ENCODE measurements at places on chromosomes 3 and 15. TPM values are rescaled to one million over a fixed set of nuclear protein-coding genes. Genes with fewer than 3 reads are reported as not detected.

Gene GOLGA8T
- not detected for total RNA-seq

Gene SLC15A2
- total RNA-seq: 0.59 TPM

Gene ITGB5
- total RNA-seq: 0.57 TPM

Gene CCR9
- total RNA-seq: not detected

Gene FAM107A
- total RNA-seq: not detected

Gene KCNMB3
- 0.33 TPM for total RNA-seq

Gene HHATL
- total RNA-seq: not detected

Gene BNC1
- total RNA-seq: not detected

DNA sequence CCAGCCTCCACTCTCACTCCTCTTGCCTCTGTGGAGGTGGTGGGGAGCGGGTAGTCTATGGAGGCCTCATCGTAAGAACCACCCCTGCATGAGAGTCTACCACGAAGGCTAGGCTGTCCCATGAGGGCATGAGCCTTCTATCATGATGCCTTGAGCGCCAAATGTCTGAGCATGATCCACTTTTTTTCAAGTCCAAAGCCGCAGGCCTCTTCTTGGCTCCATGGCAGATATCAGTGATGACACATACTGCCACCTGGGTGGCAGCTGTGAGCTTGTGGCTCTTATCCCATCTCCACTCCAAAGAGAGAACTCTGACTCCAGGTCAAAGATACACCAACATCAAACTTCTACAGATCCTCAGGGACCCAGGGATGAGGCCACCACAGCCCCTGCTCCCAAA, 13.5 kb downstream of the POC1A start:
- H3K4me1 ChIP-seq: peaks cover 7% of the 10 kb centered on the region
- DNase-seq: no peak

GRCh38 chr3:183303690-183304089, 50.6 kb downstream of the B3GNT5 start:
- no peaks in the 10 kb centered on the region for H3K36me3 ChIP-seq
- no peak overlapping the region for H3K27ac ChIP-seq
- DNase-seq: no peak
- no peaks in the 10 kb centered on the region for H3K27me3 ChIP-seq
- H3K4me1 ChIP-seq: peaks cover 26% of the 10 kb centered on the region

DNA sequence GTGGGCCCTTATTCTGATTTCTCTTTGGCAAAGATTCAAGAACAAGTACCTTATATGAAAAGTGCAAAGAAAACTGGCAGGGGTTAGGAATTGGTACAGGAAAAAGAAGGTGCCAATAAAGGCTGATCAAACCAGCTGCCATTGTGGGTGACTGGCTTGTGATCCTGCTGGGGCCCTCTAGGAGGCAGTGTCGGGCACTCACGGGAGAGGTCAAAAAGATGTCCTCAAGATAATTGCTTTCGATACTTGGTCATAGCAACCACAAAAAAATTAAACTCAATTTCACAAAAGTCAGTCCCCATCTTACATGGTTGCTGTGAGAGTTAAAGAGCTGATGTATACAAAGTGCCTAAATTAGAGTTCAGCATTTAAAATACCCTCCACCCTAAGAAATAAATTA, 31.0 kb upstream of the CAV3 start:
- no peaks in the 10 kb centered on the region for H3K4me1 ChIP-seq
- no peak overlapping the region for H3K27ac ChIP-seq
- no peaks in the 10 kb centered on the region for H3K36me3 ChIP-seq
- DNase-seq: peak; percentile 28
- peaks cover 2% of the 10 kb centered on the region for H3K27me3 ChIP-seq

DNA sequence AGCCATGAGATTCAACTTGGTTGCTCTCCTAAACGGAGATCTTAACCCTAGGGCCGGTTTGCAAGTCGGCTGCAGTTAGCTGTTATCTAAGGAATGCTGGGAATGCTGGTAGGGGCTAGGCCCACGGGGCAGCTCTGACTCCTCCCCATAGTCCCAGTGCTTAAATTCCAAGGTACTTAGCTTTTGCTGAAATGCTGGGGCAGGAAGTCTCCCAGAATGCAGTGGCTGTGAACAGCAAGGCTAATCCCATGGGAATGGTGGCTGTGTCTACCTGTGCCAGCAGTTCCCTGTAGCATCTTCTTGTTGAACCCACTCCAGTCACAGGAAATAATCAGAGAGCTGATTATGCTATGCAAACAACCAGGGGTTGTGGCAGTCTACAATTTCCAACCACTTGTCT, 102.5 kb upstream of the TJP1 start:
- no peaks in the 10 kb centered on the region for H3K36me3 ChIP-seq
- no peak overlapping the region for H3K27ac ChIP-seq
- DNase-seq: no peak

DNA sequence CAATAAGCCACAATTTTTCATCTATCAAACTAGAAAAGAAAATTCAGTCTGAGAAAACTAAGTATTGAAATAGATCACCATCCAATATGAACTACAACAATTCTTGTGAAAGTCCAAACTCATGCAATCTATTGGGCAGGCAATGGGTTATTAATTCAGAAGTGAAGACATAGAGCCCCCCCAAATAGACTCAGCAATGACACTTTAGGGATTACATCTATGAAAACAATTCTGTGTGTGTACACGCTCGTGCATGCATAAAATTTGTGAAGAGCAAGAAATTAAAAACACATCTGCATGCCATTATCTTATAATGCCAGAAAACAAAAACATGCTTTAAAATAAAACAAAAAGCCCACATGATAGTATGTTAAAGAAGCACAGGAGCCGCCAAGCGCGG, 151.3 kb downstream of the NR1I2 start:
- no peaks in the 10 kb centered on the region for H3K27me3 ChIP-seq
- peaks cover 32% of the 10 kb centered on the region for H3K4me1 ChIP-seq
- no peak overlapping the region for H3K4me3 ChIP-seq
- H3K36me3 ChIP-seq: peaks cover 8% of the 10 kb centered on the region
- DNase-seq: no peak

- H3K27me3 ChIP-seq: no peaks in the 10 kb centered on the region
- DNase-seq: no peak
- no peak overlapping the region for H3K27ac ChIP-seq
- H3K36me3 ChIP-seq: peaks cover 43% of the 10 kb centered on the region
Measured at GRCh38 chr3:149917124-149917667, 53.5 kb downstream of the PFN2 start.

DNA sequence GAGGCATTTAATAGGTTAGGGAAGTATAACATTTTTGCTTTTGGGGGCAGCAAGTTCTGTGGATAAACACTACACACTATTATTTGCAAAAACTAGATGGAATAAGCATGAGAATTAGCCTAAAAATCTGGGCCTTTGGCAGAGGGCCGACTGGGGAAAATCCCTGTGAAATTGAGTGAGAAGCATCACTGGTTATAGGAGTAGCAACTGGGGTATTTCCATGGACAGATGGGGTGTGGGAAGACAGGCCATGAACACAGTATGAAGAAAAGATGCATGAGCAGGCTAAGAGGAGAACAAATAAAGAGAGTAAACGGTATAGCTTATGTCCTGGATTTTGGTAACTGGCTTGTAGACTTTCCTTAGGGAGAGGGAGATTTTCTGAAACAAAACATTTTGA, 32.9 kb upstream of the CSPG5 start:
- peaks cover 40% of the 10 kb centered on the region for H3K36me3 ChIP-seq
- no peak overlapping the region for H3K4me3 ChIP-seq
- H3K27me3 ChIP-seq: no peaks in the 10 kb centered on the region
- H3K27ac ChIP-seq: no peak overlapping the region
- no peak for DNase-seq

DNA sequence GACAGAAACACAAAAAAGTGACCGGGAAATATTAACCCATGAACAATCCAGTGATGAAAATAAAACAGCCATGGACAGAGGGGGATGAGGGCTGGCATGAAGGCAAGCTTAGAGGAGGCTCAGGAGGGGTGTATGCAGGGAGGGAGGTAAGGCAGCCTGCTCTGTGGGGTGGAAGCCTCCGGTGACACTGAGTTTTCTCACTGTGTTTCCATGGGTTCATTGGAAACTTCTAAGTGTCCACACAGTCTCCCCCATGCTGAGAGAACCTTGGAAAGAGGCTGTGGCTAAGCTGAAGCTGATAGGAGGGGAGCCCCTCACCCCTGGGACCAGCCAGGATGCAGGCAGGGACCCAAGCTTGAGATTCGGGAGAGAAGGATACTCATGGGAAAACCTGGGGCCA, 6.8 kb upstream of the SKOR1 start:
- H3K4me1 ChIP-seq: peaks cover 16% of the 10 kb centered on the region
- no peak for DNase-seq
- H3K36me3 ChIP-seq: peaks cover 1% of the 10 kb centered on the region
- H3K4me3 ChIP-seq: no peak overlapping the region

Data from activated CD4-positive, alpha-beta T cell treated with anti-CD3 and anti-CD28 coated beads for 36 hours (primary cell).